PC-3 (cell line): ENCODE measurements at places on chromosomes 7 and 10. TPM values are rescaled to one million over a fixed set of nuclear protein-coding genes. Genes with fewer than 3 reads are reported as not detected.

The DOCK1 gene
- 34.3 and 34.6 TPM in 2 replicates for total RNA-seq

The MTERF1 gene
- total RNA-seq = 4.0 and 10.0 TPM in 2 replicates

The PSD gene
- 0.22 and 0.23 TPM in 2 replicates for total RNA-seq

The GRM3 gene
- total RNA-seq = not detected in 2 replicates

The PRXL2A gene
- total RNA-seq = not detected in 2 replicates

The HMX2 gene
- not detected in 2 replicates for total RNA-seq

The EFCAB10 gene
- 0.18 TPM in 1 of 2 replicates, not detected in the other for total RNA-seq
